NCI-H1694 (cell line): ENCODE measurements at places on chromosomes 16 and 17.

- no peak for DNase-seq
Measured at GRCh38 chr16:85195900-85196772, 83.9 kb upstream of the CIBAR2 start.

GRCh38 chr17:21676281-21677111 is 15.8 kb upstream of the KCNJ18 start:
- DNase-seq = no peak

DNA sequence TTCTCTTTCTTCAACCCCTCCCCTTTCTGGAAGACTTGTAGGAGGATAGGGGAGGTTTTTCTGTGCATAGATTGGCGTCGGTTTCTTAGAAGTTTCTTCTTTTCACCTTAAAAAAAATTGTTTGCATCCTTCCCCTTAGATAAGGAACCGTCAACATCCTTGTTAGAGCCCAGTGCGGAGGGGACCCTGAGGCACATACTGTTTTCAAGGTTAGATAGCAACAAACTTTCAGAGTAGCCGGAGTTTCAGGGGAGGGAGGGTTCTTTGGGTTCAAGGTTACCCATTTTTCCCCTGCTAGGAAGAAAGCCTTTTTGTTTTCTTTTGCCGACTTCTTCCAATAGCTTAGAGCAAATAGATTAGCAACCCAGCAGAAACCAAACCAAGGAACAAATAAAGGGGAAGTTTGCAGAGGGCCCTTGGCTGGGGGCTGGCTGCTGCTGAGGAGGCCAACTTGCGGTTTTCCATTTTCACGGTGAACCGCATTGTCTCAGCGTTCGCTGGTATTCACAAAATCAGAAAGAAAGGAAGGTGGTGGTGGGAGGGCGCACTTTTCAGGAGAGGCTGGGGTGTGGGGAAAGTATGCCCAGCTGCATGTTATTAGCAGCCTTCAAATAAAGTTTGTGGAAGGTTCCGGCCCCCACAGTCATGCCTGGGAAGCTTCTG is 28.8 kb downstream of the MSI2 start:
- DNase-seq = no peak

- no peak for DNase-seq
Measured at GRCh38 chr16:9859701-9860327, 322.4 kb downstream of the GRIN2A start.

DNA sequence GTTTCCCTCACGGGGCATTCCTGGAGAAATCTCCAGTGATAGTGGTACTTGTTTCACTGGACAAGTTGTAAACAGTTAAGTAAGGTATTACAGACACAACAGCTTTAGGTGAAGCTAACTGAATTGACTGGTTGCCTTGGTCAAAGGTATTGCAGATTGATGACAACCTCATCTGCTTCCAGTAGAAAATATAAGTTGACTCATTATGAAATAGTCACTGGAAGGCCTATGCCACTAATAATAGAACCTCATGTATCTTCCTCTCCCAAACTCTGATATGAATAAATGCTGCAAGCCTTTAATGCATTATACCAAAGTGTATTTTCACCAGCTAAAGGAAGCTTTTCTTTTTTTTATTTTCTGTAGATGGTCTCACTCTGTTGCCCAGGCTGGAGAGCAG is 44.8 kb downstream of the GLG1 start:
- no peak for DNase-seq

DNA sequence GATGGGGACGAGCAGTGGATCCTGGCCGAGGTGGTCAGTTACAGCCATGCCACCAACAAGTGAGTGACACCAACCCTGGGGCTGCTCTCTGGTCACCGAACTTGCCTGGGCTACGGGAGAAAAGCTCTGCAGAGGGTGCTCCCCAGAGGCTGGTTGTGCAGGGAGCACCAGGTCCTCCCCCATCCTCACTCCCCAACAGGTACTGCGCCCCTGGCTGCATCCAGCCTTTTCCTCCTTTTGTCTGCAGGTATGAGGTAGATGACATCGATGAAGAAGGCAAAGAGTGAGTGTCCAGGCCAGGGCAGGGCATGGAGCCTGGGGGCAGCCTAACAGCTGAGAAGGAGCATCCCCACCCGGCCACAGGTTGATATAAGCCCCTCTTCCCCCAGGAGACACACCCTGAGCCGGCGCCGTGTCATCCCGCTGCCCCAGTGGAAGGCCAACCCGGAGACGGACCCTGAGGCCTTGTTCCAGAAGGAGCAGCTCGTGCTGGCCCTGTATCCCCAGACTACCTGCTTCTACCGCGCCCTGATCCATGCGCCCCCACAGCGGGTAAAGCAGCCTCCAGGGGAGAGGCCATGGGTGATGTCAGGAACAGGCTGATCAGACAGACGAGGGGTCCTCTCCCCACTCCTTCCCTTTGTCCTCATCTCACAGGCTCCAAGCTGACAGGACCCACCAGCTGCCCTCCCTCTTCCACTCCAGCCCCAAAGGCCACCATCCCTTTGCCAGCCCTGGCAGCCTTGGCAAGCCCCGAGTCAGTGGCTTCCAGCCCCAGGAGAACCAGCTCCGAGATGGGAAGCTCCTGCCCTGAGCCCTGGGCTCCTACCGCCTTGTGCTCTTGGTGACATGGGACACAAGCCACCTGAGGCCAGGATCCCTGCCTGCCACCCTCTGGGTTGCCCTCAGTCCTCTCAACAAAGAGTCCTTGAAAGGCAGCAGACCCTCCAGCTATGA is 6.2 kb downstream of the SULT1A2 start:
- DNase-seq = no peak
